ENCODE measurements at places on chromosomes 7 and 10. TPM values are rescaled to one million over a fixed set of nuclear protein-coding genes. Genes with fewer than 3 reads are reported as not detected.

Gene FMC1
- total RNA-seq, result 16.8 TPM

Gene MALRD1
- 3.6 TPM for total RNA-seq

DNA sequence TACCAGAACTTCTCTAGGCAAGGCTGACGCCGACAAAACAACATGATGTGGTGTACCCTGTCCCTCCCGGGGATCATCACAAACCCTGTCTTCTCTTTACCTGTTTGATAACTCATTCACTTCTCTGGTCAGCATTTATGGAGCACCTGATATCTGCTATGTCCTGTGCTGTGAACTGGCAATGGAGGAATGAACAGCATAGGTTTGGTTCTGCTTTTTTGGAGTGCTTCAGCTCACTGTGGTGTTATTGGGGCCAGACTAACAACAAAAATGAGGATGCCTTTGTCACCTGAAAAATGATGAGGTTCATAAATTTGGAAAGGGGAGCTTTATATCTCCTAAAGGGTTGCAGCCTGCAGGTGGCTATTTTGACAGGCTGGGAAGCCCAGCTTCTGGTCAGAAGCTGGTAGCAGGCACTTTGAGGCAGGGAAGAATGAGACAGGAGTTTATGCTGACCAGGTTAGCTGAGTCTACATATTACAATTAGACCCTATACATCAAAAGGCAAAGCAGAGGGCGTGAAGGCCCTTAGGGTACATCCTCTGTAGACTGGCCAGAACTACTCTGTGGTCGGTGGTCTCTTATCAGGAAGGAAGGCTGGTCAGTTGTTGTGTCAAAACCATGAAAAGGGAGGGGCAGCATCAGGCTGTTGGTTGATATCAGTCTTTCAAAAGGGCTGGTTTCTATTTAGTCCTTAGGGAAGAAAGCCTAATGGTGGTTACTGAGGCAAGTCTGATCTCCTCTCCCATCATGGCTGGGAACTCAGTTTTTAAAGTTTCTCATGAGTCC, 42.3 kb downstream of the SH2D4B start:
- no peak for DNase-seq

Gene LRRN3
- total RNA-seq, result 187 TPM

Gene CDK5
- total RNA-seq, result 37.3 TPM

DNA sequence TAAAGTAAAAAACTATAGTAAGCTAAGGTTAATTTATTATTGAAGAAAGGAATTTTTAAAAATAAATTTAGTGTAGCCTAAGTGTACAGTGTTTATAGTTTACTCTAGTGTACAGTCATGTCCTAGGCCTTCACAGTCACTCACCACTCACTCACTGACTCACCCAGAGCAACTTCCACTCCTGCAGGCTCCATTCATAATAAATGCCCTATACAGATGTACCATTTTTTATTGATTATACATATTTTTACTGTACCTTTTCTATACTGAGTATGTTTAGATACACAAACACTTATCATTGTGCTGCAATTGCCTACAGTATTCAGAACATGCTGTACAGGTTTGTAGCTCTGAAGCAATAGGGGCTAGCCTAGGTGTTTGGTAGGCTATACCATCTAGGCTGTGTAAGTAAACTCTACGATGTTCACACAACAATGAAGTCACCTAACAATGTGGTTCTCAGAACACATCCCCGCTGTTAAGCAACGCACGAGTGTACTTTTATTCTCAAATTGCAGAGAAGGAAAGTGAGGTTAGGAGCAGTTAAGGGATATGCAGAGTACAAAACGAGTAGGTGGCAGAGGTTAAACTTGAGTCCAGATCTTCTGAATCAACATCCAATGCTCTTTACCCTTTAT, 38.9 kb upstream of the PLCE1 start:
- no peak for DNase-seq

DNA sequence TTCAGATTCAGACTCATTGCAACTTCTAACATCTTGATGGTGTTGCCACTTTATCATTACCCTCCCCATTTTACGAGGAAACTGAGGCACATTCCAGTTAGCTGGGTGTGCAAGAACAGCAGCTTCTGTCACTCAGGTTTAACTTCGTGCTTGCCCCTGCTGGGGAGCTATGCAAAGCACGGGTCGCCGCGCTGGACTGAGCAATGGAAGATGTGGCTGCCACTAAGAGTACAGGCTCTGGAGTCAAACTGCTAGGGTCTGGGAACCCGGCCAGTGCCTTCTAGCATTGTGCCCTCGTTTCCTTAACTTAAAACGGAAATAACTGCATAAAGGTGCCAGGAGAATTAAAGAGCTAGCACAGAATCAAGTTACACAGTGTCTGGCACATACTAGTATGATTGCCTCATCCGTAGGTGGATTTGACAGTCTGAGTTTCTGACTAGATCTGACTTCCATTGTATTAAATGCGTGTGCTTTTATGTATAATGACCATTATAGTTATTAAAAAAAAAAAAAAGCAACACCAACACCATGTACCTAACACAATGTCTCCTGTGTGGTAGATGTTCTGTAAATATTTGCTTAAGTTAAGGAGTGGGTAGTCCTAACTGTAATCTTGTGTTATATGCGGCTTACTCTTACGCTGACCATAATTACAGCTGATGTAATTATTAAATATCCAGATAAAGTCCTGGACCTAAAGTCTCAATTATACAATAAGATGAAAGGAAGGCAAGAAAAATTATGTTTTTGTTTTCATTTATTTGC, 842 bp downstream of the ZNF22 start:
- DNase-seq, result peak; percentile 60

Gene HOXA9
- total RNA-seq, result not detected

DNA sequence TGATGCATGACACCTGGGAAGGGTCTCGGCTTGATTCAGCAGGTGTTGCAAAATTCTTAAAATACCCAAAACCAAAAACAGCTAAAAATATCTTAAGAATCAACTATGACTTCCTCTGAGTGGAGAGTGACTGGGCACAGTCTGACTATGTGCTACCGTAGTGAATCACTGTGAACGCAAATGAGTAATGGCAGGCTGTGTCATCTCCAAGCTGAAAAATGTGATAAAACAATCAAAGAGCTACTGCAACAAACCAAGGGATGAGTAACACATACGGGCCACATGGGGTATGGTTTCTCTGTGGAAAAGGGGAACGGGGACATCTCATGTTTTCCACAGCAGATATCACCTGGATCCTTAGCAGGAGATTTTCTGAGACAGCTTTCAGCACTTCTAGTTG, 127.5 kb downstream of the ABCA13 start:
- DNase-seq, result no peak
